Muscle of leg (tissue), 16 donors: ENCODE measurements at places on chromosomes 12 and 14. TPM values are rescaled to one million over a fixed set of nuclear protein-coding genes. Genes with fewer than 3 reads are reported as not detected.

Gene IL26
- total RNA-seq = not detected

GRCh38 chr12:11609045-11609444 lies 40.4 kb upstream of the ETV6 start:
- H3K27ac ChIP-seq = no peak overlapping the region
- H3K4me1 ChIP-seq = no peaks in the 10 kb centered on the region
- H3K4me3 ChIP-seq = no peak overlapping the region
- no peaks in the 10 kb centered on the region for H3K36me3 ChIP-seq
- no peaks in the 10 kb centered on the region for H3K27me3 ChIP-seq

Gene CABP1
- 2.3 TPM for total RNA-seq

- H3K27ac ChIP-seq = no peak overlapping the region
- peaks cover 52% of the 10 kb centered on the region for H3K36me3 ChIP-seq
- H3K27me3 ChIP-seq = no peaks in the 10 kb centered on the region
These were observed 1.9 kb upstream of the PRKAG1 start for GRCh38 chr12:49020441-49020840.

Gene C3AR1
- 3.7 TPM for total RNA-seq

- no peak overlapping the region for H3K4me3 ChIP-seq
- no peak for DNase-seq
- no peaks in the 10 kb centered on the region for H3K27me3 ChIP-seq
- no peaks in the 10 kb centered on the region for H3K36me3 ChIP-seq
These were observed 156.3 kb downstream of the NTF3 start for GRCh38 chr12:5588176-5588575.

DNA sequence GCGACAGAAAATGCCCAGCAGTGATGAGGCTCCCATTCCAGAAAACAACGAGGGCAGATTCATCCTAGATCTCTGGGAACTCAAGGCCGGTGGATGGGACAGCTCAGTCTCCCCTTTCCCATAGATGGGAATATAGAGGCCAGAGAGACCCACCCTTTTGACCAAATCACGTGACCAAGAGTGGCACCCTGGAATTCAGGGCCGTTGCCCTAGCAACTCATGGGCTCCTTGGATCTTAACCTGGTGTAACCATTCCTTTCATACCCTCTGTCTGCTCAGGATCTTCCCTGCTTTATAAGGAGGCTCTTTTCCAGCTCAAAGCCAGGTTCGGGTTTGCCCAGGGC lies 8.4 kb upstream of the LRTM2 start:
- no peak overlapping the region for H3K4me3 ChIP-seq
- H3K27me3 ChIP-seq = peaks cover 17% of the 10 kb centered on the region
- H3K27ac ChIP-seq = no peak overlapping the region
- H3K36me3 ChIP-seq = no peaks in the 10 kb centered on the region
- DNase-seq = no peak
- H3K4me1 ChIP-seq = peaks cover 11% of the 10 kb centered on the region

- H3K27me3 ChIP-seq = no peaks in the 10 kb centered on the region
- peaks cover 12% of the 10 kb centered on the region for H3K4me1 ChIP-seq
- H3K36me3 ChIP-seq = no peaks in the 10 kb centered on the region
- H3K27ac ChIP-seq = peak overlapping the region; percentile 96
- peak; percentile 28 for DNase-seq
- H3K4me3 ChIP-seq = peak overlapping the region; percentile 71
These were observed 780 bp downstream of the TBC1D15 start for GRCh38 chr12:71840231-71840847.
